ENCODE measurements at places on chromosomes 4 and X.

- DNase-seq, result no peak
Measured at GRCh38 chr4:126775485-126776106, 857.2 kb upstream of the INTU start.

DNA sequence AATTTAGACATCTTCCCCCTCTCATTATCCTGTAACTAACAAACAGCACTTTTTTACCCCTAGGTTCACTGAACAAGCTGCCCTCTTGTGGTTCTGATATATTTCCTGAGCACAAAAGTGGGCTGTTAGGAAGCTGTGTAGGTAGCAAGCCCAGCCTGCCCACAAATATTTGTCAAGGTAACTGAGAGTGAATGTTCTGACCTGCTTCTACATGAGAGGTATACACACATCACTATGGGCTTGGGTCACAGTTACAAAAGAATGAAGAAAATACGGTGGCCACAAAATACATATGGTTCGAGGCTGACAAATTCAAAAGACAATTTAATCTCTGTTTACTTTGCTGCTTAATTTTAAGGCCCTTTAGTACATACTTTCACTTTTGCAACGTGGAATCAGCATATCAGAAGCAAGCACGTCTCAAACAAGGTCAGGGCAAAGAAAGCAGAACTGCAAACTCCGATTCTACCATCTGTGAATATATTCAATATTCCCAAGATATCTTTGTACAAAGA, 78.7 kb downstream of the RBM47 start:
- no peak for DNase-seq

DNA sequence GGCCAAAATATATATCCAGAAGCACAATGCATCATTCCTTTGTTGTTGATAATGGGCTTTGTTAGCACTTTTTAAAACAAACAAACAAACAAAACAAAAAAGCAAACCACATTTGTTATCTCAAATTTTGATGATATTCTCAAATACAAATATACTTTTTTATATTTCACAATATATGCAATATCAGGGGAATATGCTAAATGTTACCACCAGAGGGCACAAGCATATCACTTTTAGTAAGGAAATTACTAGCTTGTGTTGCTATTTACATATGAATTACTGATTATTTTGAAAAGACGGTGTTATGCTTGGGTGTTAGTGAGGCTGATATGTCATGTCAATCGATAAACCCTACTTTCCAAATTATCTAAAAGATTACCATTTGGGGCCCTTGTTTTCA, 29.1 kb downstream of the RIPPLY1 start:
- DNase-seq, result peak; percentile 2

DNA sequence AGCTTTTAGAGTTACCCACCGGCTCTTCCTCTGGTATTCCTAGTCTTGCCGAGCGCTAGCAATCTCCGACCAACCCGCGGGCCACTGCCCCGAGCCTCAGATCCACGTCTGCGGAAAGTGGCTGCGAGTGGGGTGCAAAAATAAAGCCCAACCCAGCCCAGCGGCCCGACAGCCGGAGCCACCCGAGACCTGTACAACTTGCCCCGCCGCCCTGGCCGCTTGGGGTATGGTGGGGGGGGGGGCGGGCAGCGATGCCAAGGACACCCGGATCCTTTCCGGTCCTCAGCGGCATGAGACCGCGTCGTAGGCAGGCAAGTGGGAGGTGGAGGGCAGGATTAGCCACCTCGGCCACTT, 1.6 kb downstream of the SLITRK4 start:
- no peak for DNase-seq

- DNase-seq, result no peak
Measured at GRCh38 chr4:184587221-184587620, 62.0 kb downstream of the CASP3 start.

GRCh38 chr4:56130606-56131155, 181.9 kb downstream of the CEP135 start:
- no peak for DNase-seq

GRCh38 chrX:88397551-88397950, 349.5 kb upstream of the CPXCR1 start:
- DNase-seq, result no peak

DNA sequence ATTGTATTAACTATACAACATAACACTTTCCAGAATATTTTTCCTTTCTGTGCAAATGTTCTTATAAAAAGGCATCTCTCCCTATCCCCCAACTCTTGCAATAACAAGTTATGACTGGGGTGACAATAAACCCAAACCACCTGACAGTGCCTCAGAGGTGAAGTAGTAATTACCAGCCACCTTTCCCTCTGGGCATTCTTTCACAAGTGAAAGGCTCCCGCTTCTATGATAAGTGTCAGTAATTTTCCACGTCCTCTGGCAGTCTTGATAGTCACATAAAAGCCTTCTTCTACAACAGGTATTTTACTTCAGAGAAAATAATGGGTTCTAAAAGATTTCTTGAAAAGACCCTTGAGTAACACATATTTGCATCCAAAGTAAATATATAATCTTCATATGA, 82.7 kb downstream of the MANBA start:
- no peak for DNase-seq

- DNase-seq, result no peak
Measured at GRCh38 chr4:1255151-1255550, 6.2 kb upstream of the CTBP1 start.

- DNase-seq, result no peak
Measured at GRCh38 chr4:187000281-187000680, 276.6 kb upstream of the FAT1 start.

GRCh38 chr4:151801547-151802516, 41.0 kb upstream of the GATB start:
- DNase-seq, result no peak

GRCh38 chr4:82745173-82745842, 53.3 kb downstream of the SCD5 start:
- DNase-seq, result no peak
